Kidney epithelial cell (primary cell): ENCODE measurements at places on chromosomes 11 and 22. TPM values are rescaled to one million over a fixed set of nuclear protein-coding genes. Genes with fewer than 3 reads are reported as not detected.

SAAL1 gene
- total RNA-seq: 14.7 and 17.7 TPM in 2 replicates

NXPE2 gene
- not detected in 2 replicates for total RNA-seq

VSTM5 gene
- 0.27 and 0.29 TPM in 2 replicates for total RNA-seq

PRR14L gene
- total RNA-seq: 22.0 and 23.6 TPM in 2 replicates

USP2 gene
- 1.6 and 2.0 TPM in 2 replicates for total RNA-seq

SPDYC gene
- not detected in 2 replicates for total RNA-seq

OR10S1 gene
- not detected in 2 replicates for total RNA-seq

OR52N4 gene
- total RNA-seq: not detected in 2 replicates

HEPHL1 gene
- total RNA-seq: not detected in 2 replicates

ELF5 gene
- not detected in 2 replicates for total RNA-seq

ROBO3 gene
- 57.0 and 70.2 TPM in 2 replicates for total RNA-seq

CDCA5 gene
- 4.9 and 6.9 TPM in 2 replicates for total RNA-seq

DEPDC7 gene
- total RNA-seq: 0.55 and 0.63 TPM in 2 replicates

TRIM29 gene
- 0.29 and 0.41 TPM in 2 replicates for total RNA-seq

CHST1 gene
- 0.88 and 2.3 TPM in 2 replicates for total RNA-seq

BTG4 gene
- 0.08 TPM in 1 of 2 replicates, not detected in the other for total RNA-seq

TMEM123 gene
- total RNA-seq: 166 and 168 TPM in 2 replicates

DLG2 gene
- 0.75 and 1.8 TPM in 2 replicates for total RNA-seq

P2RY6 gene
- 4.5 and 6.1 TPM in 2 replicates for total RNA-seq

SCUBE1 gene
- 0.04 and 0.82 TPM in 2 replicates for total RNA-seq

ARFGAP2 gene
- 95.7 and 106 TPM in 2 replicates for total RNA-seq

HTR3A gene
- total RNA-seq: 0.25 and 0.27 TPM in 2 replicates

PPARA gene
- total RNA-seq: 7.9 and 9.3 TPM in 2 replicates

MAP6 gene
- total RNA-seq: 3.3 and 5.7 TPM in 2 replicates

GGTLC2 gene
- not detected in 2 replicates for total RNA-seq

BATF2 gene
- total RNA-seq: 1.1 and 7.3 TPM in 2 replicates

KDM4F gene
- total RNA-seq: not detected in 2 replicates

SYCE3 gene
- 0.71 TPM in 1 of 2 replicates, not detected in the other for total RNA-seq

ROBO4 gene
- 5.1 and 6.3 TPM in 2 replicates for total RNA-seq

MS4A4A gene
- 0.27 TPM in 1 of 2 replicates, not detected in the other for total RNA-seq

MRGPRE gene
- 0.63 and 1.7 TPM in 2 replicates for total RNA-seq

KCNK4 gene
- total RNA-seq: not detected in 2 replicates

KLHL35 gene
- total RNA-seq: 1.5 and 6.8 TPM in 2 replicates

POU2AF3 gene
- total RNA-seq: 0.25 TPM in 1 of 2 replicates, not detected in the other

DBX1 gene
- not detected in 2 replicates for total RNA-seq

DNAJB7 gene
- not detected in 2 replicates for total RNA-seq

CLCF1 gene
- 33.1 and 34.3 TPM in 2 replicates for total RNA-seq

SLC25A18 gene
- 0.08 TPM in 1 of 2 replicates, not detected in the other for total RNA-seq

MRGPRD gene
- not detected in 2 replicates for total RNA-seq

C11orf87 gene
- total RNA-seq: not detected in 2 replicates
